CD8-positive, alpha-beta T cell (primary cell): ENCODE measurements at places on chromosomes 2 and 18.
A peak's percentile ranks its signal among the peaks of the same experiment; 100 is the strongest.

- no peak for DNase-seq
Observed at GRCh38 chr2:232951891-232952290, 61.2 kb downstream of the NGEF start.

- no peak for DNase-seq
Observed at GRCh38 chr2:51734115-51734514, 702.2 kb upstream of the NRXN1 start.

DNA sequence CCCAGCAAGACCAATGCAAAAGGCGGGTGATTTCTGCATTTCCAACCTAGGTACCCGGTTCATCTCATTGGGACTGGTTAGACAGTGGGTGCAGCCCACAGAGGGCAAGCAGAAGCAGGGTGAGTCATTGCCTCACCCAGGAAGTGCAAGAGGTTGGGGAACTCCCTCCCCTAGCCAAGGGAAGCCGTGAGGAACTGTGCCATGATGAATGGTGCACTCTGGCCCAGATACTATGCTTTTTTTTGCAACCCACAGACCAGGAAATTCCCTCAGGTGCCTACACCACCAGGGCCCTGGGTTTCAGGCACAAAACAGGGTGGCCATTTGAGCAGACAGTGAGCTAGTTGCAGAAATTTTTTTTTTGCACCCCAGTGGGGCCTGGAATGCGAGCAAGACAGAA is 662.6 kb upstream of the ACVR2A start:
- DNase-seq = peak; percentile 35

DNA sequence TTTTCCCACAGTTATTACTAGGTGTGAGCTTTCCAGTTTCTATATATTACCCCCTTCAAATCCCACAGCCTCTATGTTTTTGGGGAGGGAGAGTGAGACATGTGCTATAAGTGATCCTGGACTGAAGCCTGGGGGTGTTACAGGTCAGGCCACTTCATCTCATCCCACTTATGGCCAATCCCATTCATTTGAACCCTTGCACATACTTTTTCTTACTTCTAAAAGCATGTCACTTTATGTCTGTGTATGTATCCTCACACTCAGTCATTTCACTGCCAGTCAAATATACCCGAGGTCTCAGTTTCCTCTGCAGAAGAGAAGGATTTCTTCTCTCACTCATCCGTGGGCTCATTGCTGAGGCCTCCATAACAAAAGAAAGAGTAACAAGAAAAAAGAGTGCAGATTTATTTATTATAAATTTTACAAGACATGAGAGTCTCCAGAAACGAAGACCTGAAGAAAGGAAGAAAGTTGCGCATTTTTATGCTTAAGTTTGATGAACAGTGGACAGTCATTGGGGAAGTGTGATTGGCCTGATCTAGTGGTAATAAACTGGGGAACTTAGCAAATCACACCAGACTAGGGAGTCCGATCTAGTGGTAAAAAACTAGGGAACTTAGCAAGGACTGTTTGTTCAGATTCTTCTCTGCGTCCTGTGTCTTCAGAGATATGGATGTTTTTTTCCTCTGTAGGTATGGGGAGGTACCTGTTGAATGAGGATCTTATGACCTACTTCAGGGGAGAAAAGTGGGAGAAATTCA is 52.1 kb downstream of the ICOS start:
- no peak for DNase-seq

DNA sequence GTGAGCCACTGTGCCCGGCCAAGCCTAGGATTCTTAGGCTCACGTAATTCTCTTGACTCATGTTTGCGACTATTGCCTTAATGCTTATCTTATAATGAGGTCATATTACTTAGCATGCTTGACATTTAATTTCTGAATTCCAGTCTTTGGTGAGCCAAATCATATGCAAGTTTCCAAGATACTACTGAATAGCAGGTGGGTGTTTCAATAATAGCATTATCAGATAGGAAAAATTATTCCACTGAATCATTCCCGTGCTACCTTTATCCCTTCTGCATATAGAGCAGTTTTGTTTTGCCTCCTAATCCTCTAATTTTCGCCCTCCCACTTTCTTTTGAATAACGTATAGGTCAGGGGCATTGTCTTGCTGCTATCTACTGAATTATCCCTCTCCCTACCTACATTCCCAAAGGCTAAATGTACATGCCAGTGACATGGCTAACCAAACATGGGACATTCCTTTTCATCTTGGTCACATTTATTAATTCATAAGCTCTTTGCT is 4.9 kb downstream of the DAW1 start:
- no peak for DNase-seq

- DNase-seq = no peak
Observed at GRCh38 chr2:241072151-241072550, 29.9 kb downstream of the MTERF4 start.

DNA sequence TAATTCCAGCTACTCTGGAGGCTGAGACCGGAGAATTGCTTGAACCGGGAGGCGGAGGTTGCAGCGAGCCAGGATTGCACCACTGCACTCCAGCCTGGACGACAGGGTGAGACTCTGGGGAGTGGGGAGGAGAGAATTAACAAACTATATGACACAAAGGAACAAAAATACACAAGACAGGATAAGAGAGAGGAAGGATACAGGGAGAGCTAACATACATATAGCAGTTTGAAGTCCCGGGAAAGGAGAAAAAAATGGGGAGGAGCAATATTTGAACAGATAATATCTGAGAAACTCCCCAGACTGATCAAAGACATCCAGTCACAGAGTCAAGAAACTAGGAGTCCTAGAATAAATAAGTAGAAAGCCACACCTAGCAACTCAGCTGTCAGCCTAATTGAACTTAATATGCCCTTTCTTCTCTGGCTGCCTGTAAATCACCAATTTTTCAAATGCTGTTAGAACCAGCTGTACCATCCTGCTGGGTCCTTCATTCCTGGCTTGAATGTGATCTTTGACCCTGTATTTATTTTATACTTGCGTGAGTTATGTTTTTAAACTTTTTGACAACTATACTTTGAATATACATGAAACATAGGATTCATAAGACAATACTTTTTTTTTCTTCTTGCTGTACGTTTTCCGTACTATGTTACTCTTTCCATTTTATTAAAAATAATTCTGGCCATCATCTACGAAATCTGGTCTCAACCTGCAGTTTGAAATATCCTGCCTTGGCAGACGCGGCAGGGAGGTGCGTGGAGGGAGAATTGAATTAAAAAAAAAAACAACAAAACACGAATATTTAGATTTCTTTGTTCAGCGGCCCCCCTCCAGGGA is 876 bp upstream of the CYP27A1 start:
- no peak for DNase-seq

- no peak for DNase-seq
Observed at GRCh38 chr2:1017827-1018226, 67.2 kb downstream of the SNTG2 start.

DNA sequence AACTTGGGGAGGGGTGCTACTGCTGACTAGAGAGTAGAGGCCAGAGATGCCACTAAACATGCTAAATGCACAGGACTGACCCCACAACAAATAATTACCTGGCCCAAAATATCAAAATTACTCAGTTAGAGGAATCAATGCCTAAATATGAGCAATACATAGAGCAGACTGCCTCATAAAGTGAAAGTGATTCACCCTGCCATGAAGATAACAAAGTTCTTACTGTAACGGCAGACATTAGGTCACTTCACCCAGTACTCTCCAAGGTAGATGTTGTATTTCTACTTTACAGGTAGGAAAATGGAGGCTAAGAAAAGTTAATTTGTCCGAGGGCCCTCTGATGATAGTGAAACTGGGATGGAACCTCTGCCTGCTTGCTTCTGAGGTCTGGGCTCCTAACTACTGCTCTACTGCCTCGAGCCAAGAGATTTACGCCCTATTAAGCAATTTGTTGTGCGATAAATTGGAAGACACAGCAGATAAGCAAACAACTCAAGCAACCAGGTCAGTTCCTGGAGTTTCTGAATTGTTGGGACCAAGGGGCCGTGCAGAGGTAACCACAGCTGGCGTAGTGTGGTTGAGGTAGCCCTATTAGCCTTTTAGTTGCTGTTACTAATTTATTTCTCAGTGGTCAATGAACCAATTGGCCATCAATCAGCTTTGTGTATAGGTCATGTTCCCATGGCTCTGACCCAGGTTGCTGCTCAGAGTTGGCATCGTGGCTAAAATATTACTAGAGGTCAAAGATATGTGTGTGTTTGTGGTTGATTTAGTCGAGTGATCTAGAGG is 4.8 kb downstream of the DHRS9 start:
- DNase-seq = no peak

DNA sequence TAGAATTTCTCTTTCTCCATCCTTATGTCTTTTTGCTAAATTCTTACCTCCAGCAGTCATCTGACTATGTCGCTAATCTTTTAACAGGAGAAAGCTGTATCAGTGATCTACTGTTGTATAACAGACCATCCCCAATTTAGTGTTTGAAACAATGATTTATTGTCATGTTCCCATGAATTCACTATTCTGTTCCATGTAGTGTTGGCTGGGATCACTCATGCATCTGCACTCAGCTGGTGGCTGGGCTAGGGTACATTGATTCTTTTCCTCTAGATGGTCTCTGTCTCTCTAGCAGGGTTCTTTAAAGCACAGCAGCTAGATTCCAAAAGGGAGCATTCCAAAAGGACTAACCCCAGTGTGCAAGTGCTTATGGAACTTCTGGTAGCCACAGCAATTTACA is 184.2 kb upstream of the FANCL start:
- DNase-seq = no peak

DNA sequence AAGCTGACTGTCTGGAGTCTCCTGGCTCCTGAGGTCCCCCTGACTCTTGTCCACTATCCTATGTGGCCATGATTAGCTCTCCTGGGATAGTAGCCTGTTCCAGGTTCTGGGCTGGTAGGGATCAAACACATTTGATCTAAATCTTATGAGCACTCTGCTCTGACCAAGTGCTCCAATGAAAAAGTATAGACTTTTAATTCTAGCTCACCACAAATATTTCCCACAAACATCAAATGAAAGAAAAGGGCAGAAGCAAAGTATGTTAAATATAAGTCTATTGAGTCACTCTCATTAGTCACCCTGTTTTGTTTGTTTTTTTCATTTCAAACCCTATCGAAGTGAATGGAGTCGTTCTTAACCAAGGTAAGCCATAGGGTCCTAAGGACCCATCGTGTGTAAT is 39.7 kb upstream of the NEDD4L start:
- no peak for DNase-seq

DNA sequence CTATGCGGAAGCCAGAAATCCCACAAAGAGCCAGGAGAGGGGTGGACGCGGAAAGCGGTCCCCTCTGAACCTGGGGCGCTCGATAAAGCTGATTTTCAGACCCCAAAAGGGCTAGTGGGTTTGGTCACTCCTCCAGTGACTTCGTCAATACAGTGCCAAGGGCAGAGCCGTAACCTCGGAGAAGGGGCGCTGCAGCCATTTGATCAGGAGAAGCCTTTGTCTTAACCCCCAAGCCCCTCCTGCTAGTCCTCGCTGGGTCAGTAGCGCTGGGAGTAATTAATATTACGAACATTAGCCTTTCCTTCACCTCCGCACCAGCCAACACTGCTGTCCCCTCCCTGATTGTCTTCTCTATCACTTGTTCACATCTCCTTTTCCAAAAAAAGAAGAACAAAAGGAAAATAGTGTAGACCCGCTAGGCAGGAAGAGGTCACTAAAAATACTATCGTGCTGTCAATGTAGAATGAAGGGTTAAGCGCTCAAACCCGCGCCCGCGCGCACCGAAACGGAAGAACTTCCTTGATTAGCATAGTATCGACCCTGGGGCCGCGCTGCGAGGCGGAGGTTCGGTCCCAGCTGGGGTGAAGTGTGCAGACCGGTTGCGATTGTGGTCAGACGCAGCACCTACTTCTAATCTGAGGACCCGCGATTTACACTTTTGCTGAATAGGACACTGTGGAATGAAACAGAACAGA is 63.2 kb upstream of the MAPRE2 start:
- DNase-seq = peak; percentile 34

GRCh38 chr2:121699421-121700333 is 37.0 kb downstream of the NIFK start:
- peak; percentile 81 for DNase-seq

DNA sequence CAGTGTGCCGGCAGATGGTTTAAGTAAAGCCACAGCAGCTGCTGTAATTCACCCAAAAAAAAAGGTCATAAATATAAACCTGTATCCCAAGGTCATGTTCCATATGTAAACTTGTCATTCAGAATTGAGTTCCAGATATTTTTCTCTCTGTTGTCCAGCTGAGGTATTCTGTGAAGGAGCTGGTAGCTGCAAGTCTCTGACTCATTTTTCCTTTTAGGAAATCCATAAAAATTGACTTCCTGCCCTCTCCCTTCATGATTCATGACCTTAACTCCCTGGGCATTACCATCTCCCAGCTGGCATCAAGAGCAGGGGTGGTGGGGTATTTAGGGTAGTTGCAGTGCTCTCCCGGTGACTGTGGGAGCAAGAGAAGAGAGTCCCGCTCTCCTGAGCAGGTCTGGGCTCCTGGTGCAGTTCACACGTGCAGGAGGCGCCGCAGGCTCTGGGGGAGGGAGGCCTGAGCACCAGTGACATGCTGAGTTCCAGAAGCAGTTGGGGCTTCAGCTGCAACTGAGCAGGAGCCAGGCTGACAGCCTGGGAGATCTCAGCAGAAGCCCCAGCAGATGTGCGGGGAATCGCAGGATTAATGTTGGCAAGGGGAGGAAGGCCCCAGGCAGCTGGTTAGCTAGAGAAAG is 192.6 kb downstream of the MGAT5 start:
- DNase-seq = no peak

DNA sequence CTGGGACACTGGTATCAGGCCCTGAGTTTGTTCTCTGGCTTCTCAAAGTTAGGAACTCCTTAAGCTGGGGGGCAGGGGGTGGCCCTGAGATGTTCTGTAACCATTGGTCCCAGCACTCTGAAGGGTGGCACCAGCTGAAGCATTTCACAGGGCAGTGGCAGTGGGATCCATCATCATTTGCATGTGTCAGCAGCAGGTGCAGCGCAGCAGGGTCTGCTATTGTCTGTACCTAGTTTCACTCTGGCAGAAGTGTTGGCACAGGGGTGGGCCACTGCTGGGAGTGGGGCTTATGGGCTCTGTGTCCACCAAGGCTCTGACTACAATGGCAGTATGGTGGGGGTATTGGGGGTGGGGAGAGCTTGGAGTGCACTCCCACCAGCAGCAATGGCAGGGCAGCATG is 460.4 kb upstream of the ZNF804A start:
- DNase-seq = no peak

- no peak for DNase-seq
Observed at GRCh38 chr2:74646834-74647482, 1.2 kb downstream of the M1AP start.

DNA sequence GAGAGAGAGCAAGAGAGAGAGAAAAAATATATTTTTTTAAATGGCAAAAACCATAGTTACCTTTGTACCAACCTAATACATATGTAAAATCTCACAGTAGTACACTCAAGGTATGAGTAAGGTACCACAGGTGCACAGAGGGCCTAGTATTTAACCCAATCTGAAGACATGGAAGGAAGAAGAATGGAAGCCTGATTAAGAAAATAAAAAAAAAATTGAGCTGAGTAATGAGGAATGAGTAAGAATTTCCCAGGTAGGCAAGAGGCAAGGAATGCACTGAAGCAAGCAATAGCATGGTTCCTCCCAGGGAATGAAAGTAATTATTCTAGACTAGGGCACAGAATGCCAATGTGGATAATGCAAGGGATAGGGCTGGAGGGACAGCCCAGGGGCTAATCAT is 294.2 kb downstream of the FIGN start:
- DNase-seq = no peak

- DNase-seq = no peak
Observed at GRCh38 chr18:75472396-75472795, 44.9 kb upstream of the SMIM21 start.
